Astrocyte of the spinal cord (primary cell): ENCODE measurements at places on chromosomes 12 and 14.

GRCh38 chr12:50992819-50993218 lies 33.4 kb downstream of the SLC11A2 start:
- DNase-seq = no peak

GRCh38 chr12:6390084-6390799 lies 6.3 kb downstream of the LTBR start:
- no peak for DNase-seq

GRCh38 chr14:51318813-51319597 lies 79.0 kb downstream of the TMX1 start:
- no peak for DNase-seq

DNA sequence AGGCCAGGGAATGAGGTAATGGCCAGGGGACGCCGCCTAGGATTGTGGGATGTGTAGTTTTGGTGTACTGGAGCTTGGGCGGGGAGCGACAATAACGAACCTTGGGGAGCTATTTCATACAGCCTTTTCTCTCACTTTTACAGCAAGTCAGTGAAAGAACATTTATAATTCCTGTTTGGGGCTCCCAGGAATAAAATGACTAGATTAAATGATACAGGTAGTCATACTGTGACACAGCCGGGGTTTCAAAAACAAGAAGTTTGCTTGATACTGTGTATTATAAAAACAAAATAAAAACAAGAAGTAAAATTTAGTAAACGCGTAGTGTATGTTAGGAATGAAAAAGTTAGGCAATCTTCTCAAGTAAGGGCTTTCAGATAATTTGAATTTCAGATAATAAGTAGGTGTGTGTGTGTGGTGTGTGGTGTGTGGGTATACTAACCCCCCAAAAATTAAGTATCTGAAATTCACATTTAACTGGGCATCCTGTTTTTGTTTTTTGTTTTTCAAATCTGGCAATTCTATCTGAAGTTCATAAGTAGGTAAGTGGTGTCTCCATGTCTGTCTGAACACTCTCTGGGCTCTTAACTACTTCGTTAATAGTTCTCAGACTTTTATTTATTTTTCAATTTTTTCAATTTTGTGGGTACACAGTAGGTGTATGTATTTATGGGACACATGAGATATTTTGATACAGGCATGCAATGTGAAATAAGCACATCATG lies 458 bp upstream of the DCTN2 start:
- DNase-seq = no peak

DNA sequence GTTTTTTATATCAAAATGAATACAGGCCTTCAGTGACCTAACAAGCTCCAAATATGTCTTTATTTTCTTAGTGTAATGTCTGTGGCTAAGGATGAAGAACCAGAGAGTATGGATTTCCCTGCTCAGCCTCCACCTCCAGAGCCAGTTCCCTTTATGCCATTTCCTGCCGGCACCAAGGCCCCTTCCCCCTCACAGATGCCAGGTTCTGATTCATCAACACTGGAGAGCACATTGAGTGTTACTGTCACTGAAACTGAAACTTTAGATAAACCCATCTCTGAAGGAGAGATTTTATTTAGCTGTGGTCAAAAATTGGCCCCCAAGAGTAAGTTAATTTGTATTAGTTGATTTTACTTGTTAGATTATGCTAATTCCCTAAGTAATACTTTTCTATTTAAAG lies 61.0 kb downstream of the KIAA0586 start:
- peak; percentile 48 for DNase-seq

- no peak for DNase-seq
Observed at GRCh38 chr12:2533036-2533435, 261.7 kb upstream of the FKBP4 start.

DNA sequence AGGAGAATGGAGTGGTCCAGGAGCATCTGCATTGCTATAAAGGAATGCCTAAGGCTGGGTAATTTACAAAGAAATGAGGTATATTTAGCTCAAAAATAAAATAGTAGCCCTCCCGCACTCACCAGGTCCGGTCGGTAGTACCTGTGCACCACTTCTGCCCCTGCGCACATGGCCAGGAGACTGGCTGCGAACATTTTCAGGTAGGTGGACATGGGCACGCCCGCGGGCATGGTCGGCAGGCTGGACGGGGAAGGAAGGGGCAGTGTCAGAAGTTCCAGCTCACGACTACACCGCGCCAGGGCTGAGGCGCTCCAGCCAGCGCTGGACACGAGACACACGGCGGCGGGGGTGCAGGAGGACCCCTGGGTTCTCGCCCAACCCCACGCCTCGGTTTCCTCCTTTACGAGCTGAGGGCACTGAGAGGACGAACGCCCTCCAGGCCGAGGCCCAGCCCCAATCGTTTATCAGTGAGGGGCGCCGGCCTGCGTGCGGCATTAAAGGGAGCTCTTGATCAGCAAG lies 9.1 kb upstream of the TDG start:
- DNase-seq = no peak

DNA sequence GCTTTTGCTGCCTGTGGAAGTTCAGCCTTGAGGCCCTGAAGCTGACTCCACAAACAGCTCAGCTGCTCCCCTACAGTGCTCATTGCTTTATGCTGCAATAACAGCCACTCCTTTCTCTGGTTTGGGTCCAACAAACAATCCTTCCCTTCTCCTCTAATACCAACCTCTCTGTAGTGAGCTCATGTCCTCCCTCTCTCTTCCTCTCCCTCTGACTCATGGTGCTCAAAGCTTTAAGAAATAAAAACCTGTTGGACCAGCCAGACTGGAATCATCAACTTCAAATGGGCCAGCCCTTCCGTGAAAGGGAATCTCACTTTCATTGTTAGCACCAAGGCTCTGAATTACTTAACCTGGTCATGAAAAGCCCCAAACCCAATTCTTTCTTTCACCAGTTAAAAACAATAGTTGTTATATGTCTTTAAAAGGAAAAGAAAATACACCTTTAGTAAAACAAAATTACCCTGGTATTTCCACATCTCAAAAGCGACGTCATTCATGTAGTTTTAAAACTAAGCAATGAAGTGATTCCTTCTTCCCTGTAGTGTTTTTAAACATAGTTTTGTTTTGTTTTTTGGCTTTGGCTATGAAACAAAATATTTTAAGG lies 126.4 kb downstream of the DUSP6 start:
- DNase-seq = peak; percentile 90

GRCh38 chr12:120212301-120212700 lies 11.4 kb upstream of the RPLP0 start:
- no peak for DNase-seq

DNA sequence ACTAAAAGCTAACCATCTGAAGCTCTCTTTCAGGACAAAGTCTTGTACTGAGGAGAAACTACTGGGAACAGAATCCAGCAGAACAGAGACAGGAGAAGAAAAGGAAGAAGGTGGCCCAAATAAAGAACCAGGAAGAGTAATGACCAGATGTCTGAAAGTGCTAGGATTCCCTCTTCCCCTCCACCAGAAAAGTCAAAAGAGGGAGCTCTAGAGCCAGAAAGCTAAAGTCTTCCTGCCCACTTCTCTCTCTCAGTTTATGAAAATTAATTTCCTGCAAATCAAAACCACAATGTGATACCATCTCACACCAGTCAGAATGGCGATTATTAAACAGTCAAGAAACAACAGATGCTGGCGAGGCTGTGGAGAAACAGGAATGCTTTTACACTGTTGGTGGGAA lies 47.2 kb downstream of the SPPL3 start:
- DNase-seq = no peak

- DNase-seq = peak; percentile 69
Observed at GRCh38 chr14:49946320-49947141, 53.6 kb downstream of the ARF6 start.
